ENCODE measurements at places on chromosomes 1 and 21.

DNA sequence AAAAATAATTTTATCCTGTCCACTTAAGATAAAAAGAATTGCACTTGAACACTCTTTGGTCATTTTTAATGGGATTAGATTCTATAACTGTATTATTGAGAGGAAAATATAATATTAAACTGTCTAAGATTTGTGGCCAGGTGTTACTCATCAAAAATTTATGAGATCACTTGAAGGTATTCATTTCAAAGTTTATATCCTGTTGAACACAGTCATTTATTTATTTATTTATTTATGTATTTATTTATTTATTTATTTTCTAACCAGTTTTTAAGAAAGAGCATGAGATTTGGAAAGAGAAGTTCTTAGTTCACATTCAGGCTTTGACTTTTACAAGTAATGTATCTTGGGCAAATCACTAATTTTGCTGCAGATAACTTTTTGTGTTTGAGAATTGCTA, 692.7 kb downstream of the LTN1 start:
- DNase-seq, result no peak

DNA sequence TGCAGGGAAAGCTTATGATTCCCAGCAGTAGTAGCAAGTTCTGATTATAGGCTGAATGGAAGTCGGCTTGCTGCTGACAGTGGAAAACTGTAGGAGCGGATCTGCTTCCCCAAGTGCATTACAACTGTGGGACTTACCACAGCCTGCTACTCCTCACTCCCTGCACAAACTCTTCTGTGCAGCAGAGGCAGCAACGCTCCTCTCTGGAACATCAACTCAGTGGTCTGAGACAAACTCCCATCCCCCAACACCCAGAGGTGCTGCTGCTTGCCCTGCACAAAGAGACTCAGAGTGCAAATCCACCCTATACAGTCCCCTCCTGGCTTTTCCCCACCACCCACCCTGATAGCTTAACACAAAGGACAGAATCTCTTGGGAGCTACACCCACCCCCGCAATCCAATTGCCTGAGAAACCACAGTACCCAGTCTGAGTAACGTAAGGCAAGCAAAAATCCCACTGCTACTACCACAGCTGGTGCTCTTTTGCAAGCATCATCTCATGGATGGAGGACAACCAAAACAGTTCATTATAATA, 1455.2 kb downstream of the AMY1C start:
- DNase-seq, result no peak

DNA sequence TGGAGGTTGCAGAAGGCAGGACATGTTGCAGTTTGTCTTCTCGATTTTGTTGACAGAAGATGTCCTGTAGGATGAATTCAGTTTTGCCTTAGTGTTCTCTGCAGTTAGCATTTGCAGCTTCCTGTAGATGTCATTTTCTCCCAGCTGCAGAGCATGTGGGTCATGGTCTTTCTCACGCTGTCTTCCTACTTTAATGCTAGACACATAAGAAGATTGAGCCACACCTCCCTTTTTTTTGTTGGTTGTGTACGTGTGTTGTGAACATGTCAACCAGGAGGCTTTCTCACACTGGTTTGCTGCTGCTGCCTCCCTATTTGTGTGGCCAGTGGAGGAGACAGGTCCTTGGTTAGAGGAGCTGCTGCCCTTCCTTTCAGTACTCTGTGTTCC, 110.7 kb downstream of the VPS13D start:
- no peak for DNase-seq

GRCh38 chr1:114152089-114152507, 1.6 kb downstream of the SYT6 start:
- DNase-seq, result no peak

DNA sequence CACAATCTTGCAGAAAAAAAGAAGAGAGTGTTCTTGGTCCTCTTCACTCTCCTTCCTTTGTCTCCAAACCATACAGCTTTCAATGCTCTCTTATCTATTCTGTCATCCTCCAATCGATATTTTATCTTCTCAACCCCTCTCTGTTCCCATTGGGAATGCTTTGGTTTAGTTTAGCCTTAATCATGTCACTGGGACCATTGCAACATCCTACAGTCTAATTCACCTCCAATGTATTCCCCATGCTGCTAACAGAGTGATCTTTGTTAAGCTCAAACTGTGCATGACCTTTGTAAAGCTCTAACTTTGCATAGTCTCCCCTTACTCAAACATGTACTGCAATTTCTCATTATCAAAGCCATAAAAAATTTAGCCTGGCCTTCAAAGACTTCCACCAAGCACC, 2.9 kb downstream of the MPL start:
- no peak for DNase-seq
